ENCODE measurements at places on chromosomes 16 and 17.

DNA sequence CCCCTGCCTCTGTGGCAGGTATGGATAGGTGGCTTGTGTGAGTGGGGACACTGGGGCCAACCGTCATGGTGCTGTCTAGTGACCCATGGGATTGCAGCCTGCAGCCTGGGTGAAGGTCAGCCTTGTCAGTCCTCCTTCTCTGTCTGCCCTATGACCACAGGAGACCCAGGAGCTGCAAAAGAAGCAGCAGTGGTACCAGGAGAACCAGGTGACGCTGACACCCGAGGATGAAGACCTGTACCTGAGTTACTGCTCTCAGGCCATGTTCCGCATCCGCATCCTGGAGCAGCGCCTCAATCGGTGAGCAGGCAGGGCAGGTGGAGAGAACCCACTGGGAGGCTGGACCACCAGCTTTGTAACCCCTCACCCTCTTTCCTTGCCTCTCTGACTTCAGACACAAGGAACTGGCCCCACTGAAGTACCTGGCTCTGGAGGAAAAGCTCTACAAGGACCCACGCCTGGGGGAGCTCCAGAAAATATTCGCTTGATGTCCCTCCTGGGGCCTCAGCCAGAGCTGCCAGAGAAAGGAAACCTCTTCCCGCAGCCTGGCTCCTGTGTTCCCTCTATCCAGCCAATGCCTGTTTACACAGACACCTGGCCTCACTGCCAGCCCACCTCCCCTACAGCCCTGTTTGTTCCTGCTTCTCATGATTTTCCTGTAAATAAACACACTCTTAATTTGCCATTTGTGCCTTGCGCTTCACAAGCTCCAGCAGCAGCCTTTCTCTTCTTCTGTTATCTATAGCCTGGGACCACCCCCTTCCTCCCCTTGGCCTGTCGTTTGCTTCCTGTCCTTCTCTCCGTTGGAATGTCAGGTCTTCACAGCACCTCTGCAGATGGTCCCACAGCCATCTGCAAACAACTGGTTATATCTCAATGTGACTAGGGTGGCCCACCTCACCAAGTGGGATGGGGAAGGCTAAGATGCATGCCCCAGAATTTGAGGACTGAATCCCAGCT, 4.5 kb upstream of the KATNB1 start:
- no peak for DNase-seq

DNA sequence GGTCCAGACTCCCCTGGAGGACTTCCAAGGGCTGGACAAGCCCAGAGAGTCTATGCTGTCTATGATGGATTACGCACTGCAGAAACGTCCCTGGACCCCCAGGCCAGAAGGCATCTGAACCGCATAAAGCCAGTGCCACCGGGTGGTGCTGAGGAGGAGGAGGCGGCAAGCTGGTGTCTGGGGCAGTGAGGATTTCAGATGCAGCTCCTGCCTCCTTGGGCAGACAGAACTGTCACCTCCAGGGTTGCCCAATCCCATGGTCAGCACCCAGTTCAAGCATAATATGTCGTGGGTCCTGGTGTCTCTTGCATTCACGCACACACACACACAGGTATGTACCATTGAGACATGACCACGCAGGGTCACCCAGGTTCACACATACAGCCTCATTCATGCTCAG, 25.6 kb downstream of the RAP1GAP2 start:
- no peak for DNase-seq

DNA sequence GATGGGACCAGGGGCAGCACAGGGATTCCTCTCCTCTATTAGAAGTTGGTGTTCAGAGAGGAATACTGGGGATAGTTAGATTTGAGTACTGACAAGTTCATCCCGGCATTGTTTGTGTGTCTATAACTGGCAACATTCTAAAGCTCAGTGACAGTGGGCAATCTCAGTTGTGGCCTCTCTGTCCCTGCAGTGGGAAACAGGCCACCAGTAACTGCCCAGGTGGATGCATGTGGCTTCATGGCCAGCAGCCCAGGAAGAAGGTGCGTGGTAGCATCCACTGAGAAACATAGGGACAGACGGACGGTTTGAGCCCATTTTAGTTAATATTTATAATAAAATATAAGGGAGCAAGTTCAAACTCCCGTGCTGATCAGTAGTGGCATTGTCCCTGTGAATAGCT, 51.5 kb downstream of the B9D1 start:
- no peak for DNase-seq

- DNase-seq = no peak
Observed at GRCh38 chr17:60598001-60598736, 1.8 kb upstream of the PPM1D start.

GRCh38 chr16:10756574-10756973, 12.9 kb downstream of the NUBP1 start:
- no peak for DNase-seq

DNA sequence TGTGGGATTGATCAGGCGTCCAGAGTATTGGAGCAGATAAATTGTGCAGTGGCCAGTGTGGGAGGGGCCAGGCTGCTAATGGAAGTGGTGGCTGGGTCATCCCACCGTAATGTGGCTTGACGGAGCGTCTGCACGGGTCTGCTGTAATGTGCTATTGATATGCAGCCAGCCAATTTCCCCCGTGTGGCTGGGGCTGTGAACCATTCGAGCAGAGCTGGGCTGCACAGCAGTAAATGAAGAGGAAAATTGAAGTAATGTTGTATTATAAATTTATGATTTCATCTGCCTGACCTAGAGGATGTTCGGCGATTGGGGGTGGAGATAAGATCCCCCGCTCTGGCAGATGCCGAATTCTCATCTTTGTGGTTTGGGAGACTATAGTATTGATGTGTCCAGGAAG, 121.5 kb downstream of the CCDC182 start:
- no peak for DNase-seq

- no peak for DNase-seq
Observed at GRCh38 chr17:50057521-50057991, 1.6 kb downstream of the ITGA3 start.

GRCh38 chr17:41529491-41529915, 1.4 kb upstream of the KRT19 start:
- no peak for DNase-seq

GRCh38 chr16:13036600-13036999, 135.2 kb downstream of the SHISA9 start:
- peak; percentile 1 for DNase-seq

DNA sequence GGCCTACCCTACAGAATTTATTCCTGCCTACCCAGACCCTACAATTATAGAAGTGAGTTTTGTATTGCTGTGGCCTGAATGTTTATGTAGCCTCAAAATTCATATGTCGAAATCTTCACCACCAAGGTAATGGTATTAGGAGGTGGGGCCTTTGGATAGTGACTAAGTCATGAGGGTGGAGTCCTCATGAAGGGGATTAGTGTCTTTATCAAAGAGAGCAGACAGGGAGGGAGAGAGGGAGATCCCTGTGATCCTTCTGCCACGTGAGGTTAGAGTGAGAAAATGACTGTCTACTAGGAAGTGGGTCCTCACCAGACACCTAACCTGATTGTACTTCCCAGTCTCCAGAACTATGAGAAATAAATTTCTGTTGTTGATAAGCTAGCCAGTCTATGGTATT, 981 bp upstream of the DUXB start:
- no peak for DNase-seq

GRCh38 chr17:18889658-18890057, 31.7 kb downstream of the PRPSAP2 start:
- DNase-seq = no peak

- DNase-seq = no peak
Observed at GRCh38 chr17:27573971-27574525, 56.9 kb upstream of the LGALS9 start.

GRCh38 chr17:4304417-4305027, 40.7 kb upstream of the ANKFY1 start:
- peak; percentile 69 for DNase-seq

- no peak for DNase-seq
Observed at GRCh38 chr16:86619239-86619794, 41.0 kb downstream of the FOXL1 start.

GRCh38 chr16:47519037-47519436, 57.9 kb downstream of the PHKB start:
- no peak for DNase-seq

DNA sequence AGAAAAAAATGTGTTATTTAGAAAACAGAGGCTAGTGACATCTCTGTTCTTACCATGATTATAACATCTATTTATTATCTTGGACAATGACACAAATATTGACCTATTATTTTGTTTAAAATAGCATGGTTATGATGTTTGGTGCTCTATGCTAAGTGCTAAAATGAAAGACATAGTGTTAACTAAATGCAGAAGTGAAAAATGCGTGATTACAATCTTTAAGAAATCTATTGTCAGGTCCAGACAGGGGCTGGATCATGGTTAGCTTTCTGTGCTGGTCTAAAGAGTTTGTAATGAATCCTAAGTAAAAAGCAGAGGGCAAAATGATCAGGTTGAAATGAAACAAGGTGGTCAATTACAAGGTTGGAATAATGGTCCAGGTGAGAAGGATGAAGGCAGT, 622 bp upstream of the KRT28 start:
- DNase-seq = no peak

- no peak for DNase-seq
Observed at GRCh38 chr17:61846088-61846487, 17.2 kb downstream of the BRIP1 start.

- DNase-seq = no peak
Observed at GRCh38 chr16:87406495-87407088, 14.5 kb downstream of the MAP1LC3B start.

DNA sequence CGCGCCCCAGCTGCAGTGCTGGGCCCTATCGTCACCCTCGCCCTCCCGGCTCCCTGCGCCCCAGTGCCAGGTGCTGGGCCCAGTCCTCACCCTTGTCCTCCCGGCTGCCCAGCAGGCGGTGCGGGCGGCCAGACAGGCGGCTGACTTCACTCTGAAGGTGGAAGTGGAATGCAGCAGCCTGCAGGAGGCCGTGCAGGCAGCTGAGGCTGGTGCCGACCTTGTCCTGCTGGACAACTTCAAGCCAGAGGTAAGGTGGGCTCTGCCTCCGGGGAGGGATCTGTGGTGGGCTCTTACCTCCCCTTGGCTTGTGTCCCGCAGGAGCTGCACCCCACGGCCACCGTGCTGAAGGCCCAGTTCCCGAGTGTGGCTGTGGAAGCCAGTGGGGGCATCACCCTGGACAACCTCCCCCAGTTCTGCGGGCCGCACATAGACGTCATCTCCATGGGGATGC, 17.9 kb downstream of the QPRT start:
- DNase-seq = no peak

GRCh38 chr17:11564589-11565380, 33.5 kb upstream of the DNAH9 start:
- DNase-seq = no peak

DNA sequence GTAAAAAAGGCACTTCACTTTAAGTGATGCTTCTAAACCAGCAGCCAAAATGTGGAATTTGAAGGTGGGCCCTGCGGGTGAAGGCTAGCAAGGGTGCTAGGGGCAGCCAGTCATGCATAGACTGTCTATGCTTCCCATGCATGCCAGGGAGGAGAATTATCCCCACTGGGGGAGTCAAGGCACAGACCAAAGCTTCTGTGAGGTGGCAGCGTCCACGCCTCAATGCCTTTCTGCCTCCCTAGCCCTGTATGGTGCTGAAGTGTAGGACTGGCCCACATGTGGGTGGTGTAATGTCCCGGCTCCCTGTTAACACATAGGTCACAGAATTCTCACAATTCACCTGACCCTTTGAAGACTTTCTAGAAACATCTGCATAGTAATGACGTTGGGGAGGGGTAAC, 1.9 kb downstream of the HS3ST2 start:
- no peak for DNase-seq

DNA sequence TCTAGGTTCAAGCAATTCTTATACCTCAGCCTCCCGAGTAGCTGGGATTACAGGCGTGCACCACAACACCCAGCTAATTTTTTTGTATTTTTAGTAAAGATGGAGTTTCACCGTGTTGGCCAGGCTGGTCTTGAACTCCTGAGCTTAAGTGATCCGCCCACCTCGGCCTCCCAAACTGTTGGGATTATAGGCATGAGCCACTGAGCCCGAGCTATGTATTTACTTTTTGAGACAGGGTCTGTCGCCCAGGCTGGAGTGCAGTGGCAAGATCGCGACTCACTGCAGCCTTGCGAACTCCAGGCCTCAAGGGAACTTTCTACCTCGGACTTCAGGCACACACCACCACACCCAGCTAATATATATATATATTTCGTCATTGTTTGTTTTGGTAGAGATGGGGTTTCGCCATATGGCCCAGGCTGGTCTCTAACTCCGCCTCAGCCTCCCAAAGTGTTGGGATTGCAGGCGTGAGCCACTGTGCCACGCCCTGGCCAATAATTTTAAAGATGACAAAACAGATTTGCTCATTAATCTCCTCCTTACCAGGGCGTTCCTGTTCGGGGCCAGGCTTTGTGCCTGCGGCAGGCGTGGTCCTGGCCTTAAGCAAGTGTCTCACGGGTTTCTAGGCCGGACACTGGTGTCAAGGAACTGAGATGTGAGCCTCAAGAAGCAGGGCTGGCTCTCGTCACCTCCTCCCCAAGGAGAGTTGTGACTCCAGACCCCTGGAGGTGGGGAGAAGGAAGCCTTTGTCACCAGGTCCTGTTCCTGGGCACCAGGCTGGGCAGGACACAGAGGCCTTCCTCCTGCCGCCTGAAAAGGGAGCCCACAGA, 4.3 kb upstream of the NPW start:
- no peak for DNase-seq

DNA sequence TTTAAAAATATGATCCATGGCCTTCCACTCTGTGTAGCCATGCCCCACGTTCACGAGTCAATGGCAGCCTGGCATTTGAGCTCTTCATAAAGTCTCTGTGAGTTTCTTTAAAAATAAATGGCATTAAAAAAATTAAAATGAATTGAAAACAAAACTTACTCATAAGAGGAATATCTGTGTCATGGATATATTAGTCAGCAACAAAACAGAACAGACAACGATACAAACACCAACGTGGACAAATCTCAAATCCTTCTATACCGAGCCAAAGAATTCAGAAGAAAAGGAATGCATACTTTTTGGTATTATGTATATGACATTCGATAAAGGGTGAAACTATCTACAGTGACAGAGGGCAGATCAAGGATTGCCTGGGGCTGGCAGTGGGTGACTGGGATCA, 8.2 kb upstream of the CMIP start:
- DNase-seq = no peak

GRCh38 chr17:72266112-72266775, 145.4 kb downstream of the SOX9 start:
- no peak for DNase-seq

DNA sequence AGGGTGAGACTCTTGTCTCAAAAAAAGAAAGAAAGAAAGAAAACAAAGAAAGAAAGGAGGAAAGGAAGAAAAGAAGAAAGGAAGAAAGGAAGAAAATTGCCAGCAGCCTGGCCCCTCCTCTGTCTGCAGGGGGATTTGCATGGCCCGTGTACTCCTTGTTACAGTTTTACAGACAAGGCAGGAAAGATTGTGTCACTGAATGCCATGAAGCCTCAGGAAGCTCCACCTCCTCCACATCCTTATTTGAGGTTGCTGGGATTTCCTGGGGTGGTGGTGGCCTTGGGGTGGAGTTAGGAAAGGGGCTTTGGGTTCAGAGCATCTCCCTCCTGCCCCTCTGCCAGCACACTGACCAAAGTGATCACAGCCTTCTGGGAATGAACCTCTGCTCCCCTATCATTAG, 23.6 kb downstream of the CFAP20 start:
- no peak for DNase-seq
